Esophagus mucosa (tissue), 1 donor: ENCODE measurements at places on chromosomes 2 and 18. TPM values are rescaled to one million over a fixed set of nuclear protein-coding genes. Genes with fewer than 3 reads are reported as not detected.

The TMEM37 gene
- total RNA-seq, result 6.0 TPM

The PLCD4 gene
- total RNA-seq, result 5.7 TPM

The DSG3 gene
- total RNA-seq, result 775 TPM

The NOP58 gene
- total RNA-seq, result 48.4 TPM

The CPO gene
- total RNA-seq, result not detected

The NOSTRIN gene
- total RNA-seq, result 3.6 TPM

The FOXD4L1 gene
- 0.16 TPM for total RNA-seq

The RBM43 gene
- 3.1 TPM for total RNA-seq

The TFCP2L1 gene
- 36.5 TPM for total RNA-seq

The TNFAIP6 gene
- total RNA-seq, result 0.20 TPM

The CCDC85A gene
- 0.24 TPM for total RNA-seq

The GRHL1 gene
- total RNA-seq, result 123 TPM

The CNGA3 gene
- total RNA-seq, result not detected

The ANKRD30B gene
- total RNA-seq, result not detected

The HAUS1 gene
- total RNA-seq, result 18.4 TPM

The MEX3C gene
- 19.4 TPM for total RNA-seq

The SALL3 gene
- not detected for total RNA-seq

The SERPINB7 gene
- 1.4 TPM for total RNA-seq

The CFAP65 gene
- total RNA-seq, result not detected

The C2orf66 gene
- not detected for total RNA-seq

The ERLEC1 gene
- total RNA-seq, result 15.5 TPM

The PID1 gene
- 1.2 TPM for total RNA-seq

The INPP5D gene
- 6.2 TPM for total RNA-seq

The UGT1A6 gene
- 11.2 TPM for total RNA-seq

The DPP4 gene
- 0.56 TPM for total RNA-seq

The NETO1 gene
- total RNA-seq, result not detected
